ENCODE measurements at places on chromosomes 3 and 15.

- no peak for DNase-seq
Measured at GRCh38 chr3:196323691-196324090, 5.7 kb upstream of the DYNLT2B start.

DNA sequence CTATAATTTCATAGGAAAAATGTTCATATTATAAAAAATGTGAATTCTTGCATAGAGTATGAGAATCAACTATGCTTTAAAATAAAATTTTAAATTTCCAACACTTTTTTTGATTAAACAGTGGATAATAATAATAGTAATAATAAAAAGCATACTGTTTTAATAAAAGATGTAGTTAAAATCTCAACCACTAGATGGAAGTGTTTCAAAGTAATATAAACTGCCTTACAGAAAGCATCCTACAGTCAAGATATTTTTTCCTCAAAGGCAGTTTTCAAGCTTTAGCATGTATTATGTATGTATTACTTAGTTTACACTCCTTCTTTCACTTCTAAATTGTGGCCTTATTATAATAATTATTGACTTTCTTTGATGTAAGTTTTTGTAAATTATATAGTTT is 217.5 kb downstream of the CHL1 start:
- DNase-seq, result no peak

GRCh38 chr3:42051384-42052131 is 39.6 kb upstream of the TRAK1 start:
- no peak for DNase-seq

- no peak for DNase-seq
Measured at GRCh38 chr3:185732782-185733181, 92.1 kb downstream of the IGF2BP2 start.

- no peak for DNase-seq
Measured at GRCh38 chr3:159627634-159628033, 361.0 kb upstream of the IL12A start.

DNA sequence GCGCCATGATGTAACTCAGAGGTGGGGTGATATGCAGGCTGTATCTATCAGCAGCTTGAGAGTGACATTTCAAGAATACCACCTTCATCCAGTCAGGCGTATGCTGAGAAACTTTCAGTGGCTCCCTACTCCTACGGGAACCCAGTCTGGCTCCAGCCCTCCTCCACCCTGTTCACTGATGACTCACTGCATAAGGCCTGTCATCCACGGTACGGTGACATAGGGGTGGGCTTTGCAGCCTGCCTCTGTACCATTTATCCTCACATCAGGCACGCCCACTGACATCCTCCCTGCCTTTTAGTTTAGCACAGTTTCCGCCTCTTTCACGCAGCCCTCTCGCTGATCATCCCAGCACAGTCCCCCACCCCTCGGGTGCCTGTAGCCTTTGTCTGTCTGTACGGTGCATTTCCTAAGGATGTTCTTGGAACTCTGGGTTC is 11.7 kb downstream of the PXYLP1 start:
- DNase-seq, result peak; percentile 66

- no peak for DNase-seq
Measured at GRCh38 chr15:67251318-67251717, 3.1 kb downstream of the AAGAB start.

All from activated gamma-delta T cell treated with Interleukin-2 at 50 U/mL for 16 hours (primary cell).